ENCODE measurements at places on chromosomes 16 and 17. TPM values are rescaled to one million over a fixed set of nuclear protein-coding genes. Genes with fewer than 3 reads are reported as not detected.
A peak's percentile ranks its signal among the peaks of the same experiment; 100 is the strongest.

- no peak for DNase-seq
- peaks cover 32% of the 10 kb centered on the region for H3K27me3 ChIP-seq
- H3K4me1 ChIP-seq = peaks cover 6% of the 10 kb centered on the region
- no peak overlapping the region for H3K27ac ChIP-seq
- H3K36me3 ChIP-seq = no peaks in the 10 kb centered on the region
- no peak overlapping the region for H3K4me3 ChIP-seq
Measured at GRCh38 chr17:45008216-45008615, 40.1 kb upstream of the C1QL1 start.

DNA sequence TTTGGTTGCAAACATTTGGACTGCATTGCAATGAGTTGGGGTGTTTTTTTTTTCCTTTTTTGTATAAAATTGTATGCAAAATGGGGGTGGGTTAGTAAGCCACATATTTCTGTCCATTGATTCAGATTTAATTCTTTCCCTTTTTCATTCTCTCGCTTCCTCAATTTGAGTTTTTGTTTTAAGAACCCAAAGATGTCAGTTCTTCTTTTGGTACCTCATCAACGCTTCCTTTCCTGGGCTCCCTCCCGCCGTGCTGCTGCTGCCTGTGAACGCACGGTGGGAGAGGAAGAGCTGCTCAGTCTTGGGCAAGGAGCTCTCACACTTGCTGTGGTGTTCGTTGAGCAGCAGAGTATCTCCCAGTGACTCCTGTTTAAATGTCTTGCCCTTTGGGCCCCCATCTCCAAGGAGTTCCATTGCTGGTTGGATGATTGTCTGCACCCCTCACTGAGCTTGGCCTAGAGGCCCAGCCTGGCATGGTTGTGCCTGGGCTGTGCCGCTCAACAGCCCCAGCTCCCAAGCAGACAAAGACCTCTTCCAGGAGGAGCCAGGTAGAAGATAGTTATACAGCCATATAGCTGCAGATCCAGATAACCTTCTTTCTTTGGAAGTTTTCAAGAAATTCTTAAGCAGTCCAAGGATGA, 13.6 kb downstream of the UBFD1 start:
- no peak for DNase-seq
- peaks cover 76% of the 10 kb centered on the region for H3K36me3 ChIP-seq
- no peaks in the 10 kb centered on the region for H3K27me3 ChIP-seq
- H3K4me3 ChIP-seq = no peak overlapping the region

DNA sequence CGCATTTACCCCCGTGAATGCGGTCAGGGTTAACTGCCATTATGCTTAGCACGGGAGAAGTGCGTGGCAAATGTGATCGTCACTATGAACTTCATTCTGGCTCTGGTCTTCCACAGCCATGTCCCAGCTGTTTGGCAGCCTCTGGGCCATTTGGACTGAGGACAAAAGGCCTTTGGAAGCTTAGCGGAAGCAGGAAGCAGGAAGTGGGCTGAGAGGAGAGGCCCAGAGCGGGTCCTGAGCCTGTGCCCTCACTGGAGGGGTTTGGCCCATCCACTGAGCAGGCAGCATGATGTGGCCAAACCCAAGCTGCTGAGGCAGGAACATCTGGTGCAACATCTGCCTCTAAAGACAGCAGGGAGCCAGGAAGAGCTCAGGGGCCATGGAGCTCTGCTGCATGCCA, 345.9 kb downstream of the C16orf95 start:
- H3K27ac ChIP-seq = no peak overlapping the region
- H3K4me1 ChIP-seq = peaks cover 3% of the 10 kb centered on the region
- no peaks in the 10 kb centered on the region for H3K36me3 ChIP-seq

DNA sequence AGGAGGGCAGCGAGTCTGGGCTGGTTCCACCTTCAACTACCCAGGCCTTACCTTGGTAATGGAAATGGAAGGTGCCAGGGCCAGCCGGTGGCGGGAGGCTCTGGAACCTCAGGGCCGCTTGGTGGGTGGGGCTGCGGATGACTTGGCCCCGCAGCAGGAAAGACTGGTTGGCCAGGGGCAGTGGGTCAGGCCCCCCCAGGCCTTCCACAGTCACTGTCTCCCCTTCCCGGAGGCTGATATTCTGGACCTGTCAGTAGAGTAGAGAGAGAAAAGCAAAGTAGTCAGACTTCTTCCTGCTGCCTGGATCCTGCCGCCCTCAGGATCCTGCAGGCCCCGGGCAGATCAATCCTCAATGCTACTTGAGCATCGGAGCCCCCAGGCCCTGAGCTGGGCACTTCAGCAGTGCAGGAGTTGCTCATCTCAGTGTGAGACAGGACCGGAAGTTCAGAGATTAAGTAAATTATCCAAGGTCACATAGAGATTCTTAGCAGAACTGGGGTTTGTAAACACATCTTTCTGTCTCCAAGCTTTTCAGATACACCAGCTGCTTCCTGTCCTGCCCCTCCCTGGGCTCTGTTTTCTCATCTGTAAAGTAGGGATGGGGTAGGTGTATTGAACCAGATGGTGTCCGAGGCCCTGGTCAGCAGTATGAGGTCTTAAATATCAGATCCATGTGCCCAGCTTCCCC, 18.5 kb upstream of the PHF12 start:
- no peaks in the 10 kb centered on the region for H3K36me3 ChIP-seq
- no peak overlapping the region for H3K27ac ChIP-seq
- peaks cover 5% of the 10 kb centered on the region for H3K4me1 ChIP-seq
- H3K27me3 ChIP-seq = peaks cover 48% of the 10 kb centered on the region
- no peak for DNase-seq

GRCh38 chr17:48542698-48543106, 2.2 kb downstream of the HOXB2 start:
- DNase-seq = no peak
- H3K4me1 ChIP-seq = peaks cover 31% of the 10 kb centered on the region
- H3K36me3 ChIP-seq = peaks cover 20% of the 10 kb centered on the region
- no peaks in the 10 kb centered on the region for H3K27me3 ChIP-seq
- H3K4me3 ChIP-seq = peak overlapping the region; percentile 96

- no peak for DNase-seq
- no peaks in the 10 kb centered on the region for H3K4me1 ChIP-seq
- H3K27me3 ChIP-seq = no peaks in the 10 kb centered on the region
- H3K27ac ChIP-seq = no peak overlapping the region
- H3K36me3 ChIP-seq = no peaks in the 10 kb centered on the region
Measured at GRCh38 chr17:74417178-74418045, 14.5 kb upstream of the GPRC5C start.

DNA sequence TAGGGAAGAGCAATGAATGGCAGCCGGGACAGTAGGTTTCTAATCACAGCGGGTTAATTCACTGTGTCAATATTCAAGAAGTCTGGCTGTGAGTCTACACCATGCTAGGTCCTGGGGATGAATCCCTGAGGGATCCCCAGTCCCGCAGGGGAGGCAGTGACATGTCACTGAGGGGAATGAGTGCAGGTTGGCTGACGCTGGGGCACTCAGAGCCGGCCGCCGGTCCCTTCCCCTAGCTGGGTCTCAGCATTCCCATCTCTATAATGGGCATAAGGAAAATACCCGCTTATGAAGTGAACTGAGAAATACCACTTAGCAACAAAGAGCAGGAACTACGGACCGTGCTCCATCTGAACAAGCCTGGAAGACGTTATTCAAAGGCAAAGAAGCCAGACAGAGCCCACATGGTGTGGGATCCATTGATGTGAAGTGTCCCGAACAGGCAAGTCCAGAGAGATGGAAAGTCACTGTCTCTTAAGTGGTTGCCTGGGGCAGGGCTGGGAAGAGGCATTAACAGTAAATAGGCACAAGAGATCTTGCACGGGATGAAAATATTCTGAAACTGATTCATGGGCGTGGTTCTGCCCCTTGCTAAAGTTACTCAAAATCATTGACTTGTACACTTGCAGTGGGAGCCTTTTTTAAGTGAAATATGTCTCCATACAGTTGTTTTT, 31.9 kb downstream of the PPL start:
- H3K4me1 ChIP-seq = no peaks in the 10 kb centered on the region
- no peak overlapping the region for H3K27ac ChIP-seq
- DNase-seq = no peak
- H3K4me3 ChIP-seq = no peak overlapping the region
- H3K36me3 ChIP-seq = no peaks in the 10 kb centered on the region
- H3K27me3 ChIP-seq = peaks cover 13% of the 10 kb centered on the region

DNA sequence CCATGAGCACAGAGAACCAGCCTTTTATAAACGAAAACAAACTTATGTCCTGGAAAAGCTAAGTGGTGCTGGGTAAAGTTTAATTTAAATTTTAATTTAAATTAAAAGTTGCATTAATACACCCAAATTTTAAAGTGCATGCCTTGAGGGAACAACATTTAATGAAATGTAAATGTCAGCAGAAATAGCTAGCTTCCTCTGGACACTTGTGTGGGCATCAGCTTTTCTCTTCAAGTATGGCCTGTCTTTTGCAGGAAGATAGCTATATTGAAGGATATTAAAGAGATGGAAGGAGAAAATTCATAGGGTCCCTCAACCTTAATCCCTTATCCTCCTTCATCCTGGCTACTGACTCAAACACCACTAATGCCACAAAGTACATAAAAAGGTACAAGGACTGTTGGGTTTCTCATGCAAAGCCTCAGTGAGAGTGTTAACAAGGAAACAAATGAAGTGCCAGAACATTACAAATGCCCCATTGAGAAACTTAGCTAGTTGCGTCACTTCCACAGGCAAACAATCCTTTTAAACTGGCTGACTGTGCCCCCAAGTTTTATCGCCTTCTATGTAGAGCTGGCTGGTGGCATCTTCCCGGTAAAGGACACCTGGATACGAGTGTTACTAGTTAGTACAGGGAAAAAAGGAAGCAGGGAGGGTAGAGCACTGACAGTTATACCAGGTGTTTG, 14.1 kb downstream of the PHF12 start:
- H3K36me3 ChIP-seq = peaks cover 7% of the 10 kb centered on the region
- H3K4me1 ChIP-seq = peaks cover 18% of the 10 kb centered on the region
- no peak overlapping the region for H3K27ac ChIP-seq

GRCh38 chr17:38507436-38507835, 79.2 kb downstream of the ARHGAP23 start:
- no peak for DNase-seq
- H3K4me1 ChIP-seq = peaks cover 12% of the 10 kb centered on the region
- no peak overlapping the region for H3K4me3 ChIP-seq

DNA sequence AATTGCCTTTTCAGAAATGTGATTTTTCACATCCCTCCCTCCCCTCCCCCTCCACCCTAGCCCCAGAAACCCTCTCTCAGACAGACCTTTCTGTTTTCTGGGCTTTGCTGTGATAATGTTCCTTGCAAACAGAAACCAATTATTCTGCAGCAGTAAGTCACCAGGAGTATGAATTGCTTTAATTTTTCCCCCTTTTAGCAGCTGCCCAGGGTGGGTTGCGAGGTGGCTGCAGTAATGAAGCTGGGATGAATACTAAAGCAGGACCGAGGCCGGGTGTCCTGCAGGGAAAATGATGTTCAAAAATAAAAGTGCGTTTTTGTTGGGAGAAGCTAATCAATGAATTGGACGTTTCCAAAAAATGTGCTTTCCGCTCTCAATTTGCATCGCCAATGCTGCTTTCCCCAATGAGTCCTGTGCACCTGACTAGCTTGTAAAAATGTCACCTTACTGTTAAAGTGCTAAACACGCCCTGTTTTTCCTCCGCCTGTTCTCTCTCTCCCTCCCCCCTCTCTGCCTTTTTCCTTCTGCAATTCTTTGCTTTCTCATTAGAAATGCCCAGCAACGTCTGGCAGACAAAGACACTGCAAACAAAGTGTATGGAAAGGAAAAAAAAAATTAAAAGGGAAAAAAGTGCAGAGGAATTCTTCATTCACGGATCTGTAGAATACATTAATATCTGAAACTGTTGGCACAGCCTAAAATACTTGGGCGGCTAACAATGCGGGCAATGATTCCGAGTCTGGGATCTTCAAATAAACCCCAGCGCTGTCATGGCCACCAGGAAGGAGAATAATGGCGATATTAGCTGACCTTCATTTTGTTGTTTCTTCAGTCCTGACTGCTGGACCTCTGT, 244.1 kb downstream of the STX8 start:
- H3K36me3 ChIP-seq = no peaks in the 10 kb centered on the region
- H3K4me1 ChIP-seq = no peaks in the 10 kb centered on the region
- no peaks in the 10 kb centered on the region for H3K27me3 ChIP-seq
- H3K27ac ChIP-seq = no peak overlapping the region

CCDC47 gene
- 45.3 TPM for polyA plus RNA-seq

PLEKHG4 gene
- 56.8 TPM for polyA plus RNA-seq
